GM23338 (cell line): ENCODE measurements at places on chromosomes 7 and 10.
A peak's percentile ranks its signal among the peaks of the same experiment; 100 is the strongest.

- DNase-seq, result no peak
Measured at GRCh38 chr10:115082506-115082905, 10.7 kb upstream of the ATRNL1 start.

- DNase-seq, result peak; percentile 88
Measured at GRCh38 chr7:7911369-7912123, 57.0 kb upstream of the GLCCI1 start.

- DNase-seq, result no peak
Measured at GRCh38 chr7:112105584-112106530, 100.3 kb downstream of the DOCK4 start.

- DNase-seq, result no peak
Measured at GRCh38 chr10:132809232-132810140, 23.5 kb upstream of the NKX6-2 start.

DNA sequence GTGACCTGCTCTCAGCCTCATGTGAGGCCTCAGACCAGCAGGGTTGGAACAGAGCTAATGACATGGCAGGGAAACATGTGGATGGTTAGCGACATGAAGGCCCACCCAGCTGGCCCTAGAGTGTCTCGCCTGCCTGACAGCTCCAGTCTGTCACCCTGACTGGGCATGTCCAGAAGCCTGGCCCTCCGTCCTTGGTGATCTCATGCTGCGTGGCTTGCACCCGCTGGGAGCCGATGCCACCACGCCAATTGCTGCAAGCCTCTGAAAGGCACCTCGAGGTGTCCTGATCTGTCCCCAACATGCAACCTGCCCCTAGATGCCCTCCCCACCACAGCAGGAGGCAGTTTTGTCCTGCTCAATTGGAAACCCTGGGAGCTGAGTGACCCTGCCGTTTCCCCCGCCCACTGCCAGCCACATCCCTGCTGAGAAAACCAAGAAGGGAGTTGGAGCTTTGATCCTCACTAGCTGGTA is 27.8 kb upstream of the RET start:
- no peak for DNase-seq

DNA sequence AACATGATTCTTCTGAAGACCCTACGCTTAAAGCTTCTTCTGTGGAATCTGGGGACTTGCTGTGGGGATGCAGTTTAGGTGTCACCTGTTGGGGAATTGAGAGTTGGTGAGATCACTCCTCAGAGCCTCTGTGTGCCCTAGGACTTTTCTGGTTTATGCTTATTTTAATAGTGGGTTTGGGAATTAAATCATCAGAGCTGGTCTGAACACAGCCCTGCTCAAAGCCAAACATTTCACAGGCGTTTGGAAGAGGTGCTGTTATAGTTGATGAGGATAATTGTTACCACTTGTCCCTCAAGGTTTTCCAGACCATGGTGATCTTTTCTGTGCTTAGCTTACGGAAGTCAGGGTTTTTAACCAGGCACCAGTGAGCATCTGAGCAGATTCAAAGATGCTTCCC is 106.1 kb downstream of the EBLN1 start:
- DNase-seq, result no peak

DNA sequence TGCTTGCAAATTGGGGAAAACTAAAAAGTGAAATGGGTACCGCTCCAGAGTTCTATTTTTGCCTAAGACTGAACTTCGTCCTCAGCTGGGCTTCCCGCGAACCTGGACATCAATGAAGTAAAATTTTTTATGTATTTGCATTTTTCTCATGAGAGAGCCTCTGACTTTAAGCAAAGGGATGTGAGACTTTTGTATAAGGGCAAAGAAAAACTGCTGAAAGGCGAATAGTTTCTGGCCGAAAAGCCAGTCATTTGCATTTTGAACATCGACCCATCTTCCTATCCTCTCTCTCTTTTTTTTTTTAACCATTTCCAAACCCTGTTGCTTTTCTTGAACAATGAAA is 573 bp downstream of the PMPCB start:
- no peak for DNase-seq

GRCh38 chr10:90658791-90659190 is 199.0 kb downstream of the HTR7 start:
- peak; percentile 35 for DNase-seq

- DNase-seq, result no peak
Measured at GRCh38 chr10:116868198-116868676, 18.9 kb downstream of the ENO4 start.

GRCh38 chr7:155793720-155794119 is 18.5 kb downstream of the SHH start:
- DNase-seq, result no peak

DNA sequence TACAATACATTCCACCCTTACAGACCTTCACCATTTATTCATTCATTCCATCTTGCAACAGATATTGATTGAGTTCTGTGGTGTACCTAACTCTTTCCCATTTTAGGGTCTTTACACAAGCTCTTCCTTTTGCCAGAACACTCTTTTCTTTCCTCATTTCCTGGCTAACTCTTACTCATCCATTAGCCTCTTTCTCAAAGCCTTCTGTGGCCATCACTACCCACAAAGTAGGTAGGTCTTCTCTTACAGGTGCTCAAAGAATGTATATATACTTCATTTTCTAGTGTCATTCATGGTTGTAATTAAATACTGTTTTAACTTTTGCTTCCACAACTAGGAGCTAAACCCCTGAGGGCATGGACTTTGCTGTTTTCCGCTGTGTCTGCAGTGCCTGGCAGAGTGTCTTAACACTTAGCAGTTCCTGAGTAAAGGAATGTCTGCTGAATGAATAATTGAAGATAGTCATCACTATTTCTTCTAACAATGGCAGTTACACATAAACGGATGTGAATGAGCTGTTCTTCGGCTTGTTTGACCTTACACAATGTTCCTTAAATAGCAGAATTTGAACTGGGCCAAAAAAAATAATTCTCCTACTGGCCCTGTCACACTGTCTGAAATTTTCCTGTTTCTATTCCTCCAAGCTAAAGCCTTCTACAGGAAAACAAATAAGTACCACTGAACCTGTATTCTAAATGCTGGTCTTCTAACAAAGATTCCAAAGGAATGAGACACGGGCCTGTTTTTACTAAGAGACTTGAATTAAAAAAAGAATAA is 15.1 kb downstream of the BCAP29 start:
- DNase-seq, result no peak

DNA sequence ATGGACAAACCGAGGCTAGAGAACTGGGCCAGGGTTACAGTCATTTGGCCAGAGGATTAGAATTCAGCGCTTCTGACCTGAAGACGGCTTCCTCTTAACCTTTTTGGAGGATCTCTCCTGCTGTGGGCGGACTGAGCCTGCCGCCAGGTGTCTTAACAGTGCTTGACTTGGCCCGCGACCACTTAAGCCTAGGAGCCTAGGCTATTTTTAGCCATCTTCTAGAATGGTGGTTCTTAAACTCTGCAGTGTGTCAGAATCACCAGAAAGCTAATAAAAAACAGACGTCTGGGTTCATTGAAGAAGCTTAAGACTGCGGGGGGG is 722 bp downstream of the MDH2 start:
- DNase-seq, result peak; percentile 70

DNA sequence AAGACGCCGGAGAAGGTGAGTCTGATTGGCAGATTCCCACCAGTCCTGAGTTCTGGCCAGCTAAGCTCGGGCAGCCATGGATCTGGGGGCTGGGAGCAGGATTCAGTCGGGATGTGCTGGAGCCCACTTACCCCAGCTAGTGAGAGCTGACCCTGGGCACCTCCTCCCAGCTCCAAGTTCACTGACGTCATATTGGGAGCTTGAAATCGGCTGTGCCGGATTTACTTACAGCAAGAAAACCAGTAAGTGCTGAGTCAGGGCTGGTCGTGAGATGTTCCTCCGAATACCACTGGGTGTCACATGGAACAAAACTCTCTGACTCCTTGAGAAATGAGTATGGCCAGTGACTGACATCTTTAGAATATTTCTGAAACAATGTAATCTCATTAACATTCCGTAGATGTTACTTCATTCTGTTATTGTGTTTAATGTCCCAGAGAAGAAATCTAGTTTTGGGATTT is 621.2 kb downstream of the SDK1 start:
- DNase-seq, result peak; percentile 83

- DNase-seq, result no peak
Measured at GRCh38 chr10:112230325-112230988, 46.9 kb upstream of the GPAM start.

- peak; percentile 79 for DNase-seq
Measured at GRCh38 chr7:151113344-151114150, 27.3 kb downstream of the AGAP3 start.

- no peak for DNase-seq
Measured at GRCh38 chr7:55469271-55469681, 103.0 kb downstream of the VOPP1 start.

- no peak for DNase-seq
Measured at GRCh38 chr10:35050568-35050967, 39.6 kb downstream of the CUL2 start.

- no peak for DNase-seq
Measured at GRCh38 chr10:102712843-102713538, 1.2 kb downstream of the ARL3 start.

DNA sequence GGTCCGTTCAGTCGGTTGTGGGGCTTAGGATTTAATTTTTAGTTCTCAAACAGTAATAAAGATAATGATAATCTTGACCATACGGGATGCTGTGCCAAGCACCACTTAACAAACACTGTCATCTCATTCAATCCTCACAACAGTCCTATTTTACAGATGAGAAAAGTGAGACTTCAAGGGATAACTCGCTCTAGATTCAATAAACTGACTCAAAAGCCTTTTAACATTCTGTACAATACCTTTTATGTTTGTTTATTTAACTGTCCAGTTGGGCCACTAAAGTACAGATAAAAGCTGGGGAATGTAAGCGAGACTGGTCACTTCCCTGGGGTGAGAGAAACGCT is 437 bp upstream of the CFAP69 start:
- no peak for DNase-seq

DNA sequence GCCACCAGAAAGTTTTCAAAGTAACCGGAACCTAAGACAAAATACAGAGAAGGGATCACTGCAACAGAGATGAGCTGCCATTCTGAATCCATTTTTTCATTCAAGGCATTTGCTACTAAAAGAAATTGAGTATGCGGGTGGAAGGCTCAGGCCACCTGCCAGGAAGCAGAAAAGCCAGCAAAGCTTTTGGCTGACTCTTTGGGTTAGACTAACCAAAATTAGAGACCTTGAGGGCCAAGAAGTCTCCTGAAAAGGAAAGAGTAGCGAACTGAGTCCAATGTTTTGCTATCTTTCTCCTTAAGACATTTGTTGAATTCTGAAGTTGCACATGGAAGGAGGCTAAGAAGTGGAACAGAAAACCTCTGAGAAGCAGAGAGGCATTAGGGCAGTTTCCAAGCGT is 79.0 kb downstream of the FAS start:
- no peak for DNase-seq
